ENCODE measurements at places on chromosomes 7 and 10.

DNA sequence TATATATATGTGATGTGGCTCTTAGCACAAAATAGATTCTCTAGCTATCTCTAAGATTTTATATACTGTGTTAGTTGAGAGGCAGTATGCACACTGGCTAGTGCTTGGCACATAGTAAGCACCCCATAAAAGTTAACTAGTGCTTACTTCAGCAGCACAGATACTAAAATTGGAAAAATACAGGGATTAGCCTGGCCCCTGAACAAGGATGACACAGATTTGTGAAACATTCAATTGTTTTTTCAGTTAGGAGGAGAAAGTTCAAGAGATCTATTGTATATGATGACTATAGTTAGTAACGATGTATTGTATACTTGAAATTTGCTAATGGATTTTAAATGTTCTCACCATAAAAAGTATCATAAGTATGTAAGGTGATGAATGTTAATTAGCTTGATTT is 78.3 kb upstream of the LRRC17 start:
- DNase-seq, result no peak

DNA sequence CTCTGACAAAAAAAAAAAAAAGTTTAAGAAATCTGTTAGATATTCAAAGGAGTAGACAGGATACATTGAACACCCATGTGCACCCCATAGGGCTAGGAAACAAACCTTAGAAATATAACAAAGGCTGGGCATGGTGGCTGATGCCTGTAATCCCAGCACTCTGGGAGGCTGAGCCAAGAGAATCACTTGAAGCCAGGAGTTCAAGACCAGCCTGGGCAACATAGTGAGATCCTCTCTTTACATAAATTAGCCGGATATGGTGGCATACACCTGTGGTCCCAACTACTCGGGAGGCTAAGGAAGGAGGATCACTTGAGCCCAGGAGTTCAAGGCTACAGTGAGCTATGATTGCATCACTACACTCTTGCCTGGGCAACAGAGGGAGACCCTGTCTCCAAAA is 15.3 kb downstream of the CLIP2 start:
- DNase-seq, result no peak

DNA sequence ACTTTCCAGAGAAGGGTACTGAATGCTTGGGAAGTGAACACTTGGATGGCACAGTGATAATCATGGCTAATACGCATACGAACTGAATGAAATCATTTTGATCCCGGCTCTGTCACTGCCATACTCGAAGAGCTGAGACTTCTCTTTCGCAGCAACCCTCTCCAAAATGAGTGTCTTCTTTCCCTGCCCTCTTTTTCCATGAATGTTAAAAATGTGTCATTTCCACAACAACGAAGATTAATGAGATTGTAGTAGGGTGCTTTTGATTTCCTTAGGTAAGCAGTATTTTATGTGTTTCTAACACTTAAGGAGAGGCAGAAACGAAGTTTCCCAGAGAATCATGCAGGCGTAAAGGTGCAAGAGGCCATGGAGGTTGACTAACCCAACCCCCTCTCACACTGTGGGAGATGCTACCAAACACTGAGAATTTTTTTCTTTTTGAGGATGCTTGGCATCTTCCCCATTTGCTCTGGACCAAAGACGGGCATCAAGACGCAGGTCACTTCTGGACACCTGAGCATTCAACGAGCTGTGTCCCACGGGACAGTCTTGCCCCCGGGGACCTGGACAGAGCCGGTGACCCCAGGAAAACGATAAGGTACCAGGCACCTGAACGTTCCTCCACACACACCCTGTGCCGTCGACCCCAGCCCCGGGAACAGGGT is 823 bp downstream of the COPG2 start:
- DNase-seq, result no peak

DNA sequence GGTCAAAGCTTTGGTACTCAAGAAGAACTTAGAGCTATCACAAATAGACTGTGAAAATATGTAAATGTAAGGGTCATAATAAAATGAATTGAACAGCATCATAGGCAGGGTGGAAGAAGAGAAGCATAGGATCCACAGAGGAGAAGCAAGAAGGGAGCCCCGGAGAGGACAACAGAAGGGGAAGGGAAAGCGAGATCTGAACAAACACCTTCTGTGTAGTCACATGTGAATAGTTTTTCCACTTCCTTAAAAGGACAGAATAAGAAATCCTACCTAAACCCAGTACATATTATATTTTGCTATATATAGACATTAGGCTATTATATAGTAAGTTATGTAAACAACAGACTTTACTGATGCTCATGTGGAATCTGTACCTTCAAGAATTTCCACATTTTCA is 160.2 kb downstream of the DKK1 start:
- no peak for DNase-seq

DNA sequence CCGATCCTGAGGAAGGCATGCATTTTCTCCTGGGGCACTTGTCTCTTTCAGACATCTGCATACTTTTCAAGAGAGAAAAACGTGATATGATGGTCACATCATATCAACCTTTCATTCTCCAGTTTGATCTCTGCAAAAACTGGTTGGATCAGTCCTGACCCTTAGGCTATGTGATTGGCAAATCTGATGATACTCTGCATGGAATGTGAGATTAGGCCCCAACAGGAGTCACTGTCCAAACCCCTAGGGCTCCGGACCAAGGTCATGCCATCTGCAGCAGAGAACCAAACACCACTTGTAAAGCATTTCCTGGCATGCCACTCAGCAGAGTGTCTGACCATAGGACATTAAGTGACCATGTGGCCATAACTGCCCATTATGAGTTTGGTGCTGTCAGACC is 8.6 kb downstream of the GCK start:
- DNase-seq, result no peak

GRCh38 chr10:2111965-2112364 is 374.6 kb upstream of the ADARB2 start:
- DNase-seq, result no peak

GRCh38 chr7:133126422-133126821 is 44.5 kb upstream of the CHCHD3 start:
- DNase-seq, result no peak

- DNase-seq, result no peak
These were observed 21.0 kb downstream of the ZCWPW1 start for GRCh38 chr7:100407285-100408180.

GRCh38 chr7:28984217-28984616 is 26.1 kb upstream of the TRIL start:
- no peak for DNase-seq

DNA sequence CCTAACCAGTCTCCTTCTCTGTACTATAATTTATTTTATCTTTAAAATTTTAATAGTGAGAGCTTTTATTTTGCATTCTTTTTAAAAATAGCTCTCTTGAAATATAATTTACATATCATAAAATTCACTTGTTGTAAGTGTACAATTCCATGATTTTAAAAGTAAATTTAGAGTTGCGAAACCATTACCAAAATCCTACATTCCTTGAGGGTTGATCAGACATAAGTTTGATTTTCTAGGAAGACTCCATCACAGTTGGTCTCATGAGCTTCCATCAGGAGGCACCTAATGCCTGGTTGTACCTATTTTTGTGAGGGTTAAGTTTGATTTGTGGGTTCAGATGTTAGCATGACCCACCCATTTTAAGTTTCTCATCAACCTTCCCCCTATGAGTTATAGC is 108.1 kb downstream of the BMPER start:
- no peak for DNase-seq

DNA sequence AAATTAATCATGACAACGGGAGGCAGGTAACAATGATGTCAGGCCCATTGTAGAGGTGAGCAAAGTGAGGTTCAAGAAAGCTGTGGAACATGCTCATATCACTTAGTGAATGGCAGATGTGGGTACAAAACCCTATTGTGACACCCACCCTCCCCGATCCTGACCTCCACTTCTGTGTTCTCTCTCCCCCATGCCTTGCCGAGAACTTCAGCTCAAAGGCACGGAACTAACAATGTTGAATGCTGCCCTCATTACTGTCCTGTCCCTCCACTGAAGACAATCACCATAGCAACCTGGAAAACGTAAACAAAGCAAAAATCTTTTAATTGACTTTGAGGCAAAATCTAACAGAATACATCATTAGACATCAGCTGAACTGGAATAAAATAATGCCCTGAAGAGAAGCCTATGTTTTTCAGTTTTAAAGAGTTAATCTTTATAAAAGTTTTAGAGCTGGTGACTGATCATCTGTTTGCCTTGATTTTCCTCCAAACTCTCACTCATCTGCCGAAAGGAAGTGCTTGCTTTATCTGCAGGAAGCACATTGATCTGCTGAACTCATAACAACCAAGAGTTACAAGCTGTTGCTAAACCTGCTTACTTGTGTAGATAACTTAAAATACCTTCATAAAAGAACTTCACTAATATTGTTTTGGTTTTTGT is 133.6 kb downstream of the CUBN start:
- no peak for DNase-seq

DNA sequence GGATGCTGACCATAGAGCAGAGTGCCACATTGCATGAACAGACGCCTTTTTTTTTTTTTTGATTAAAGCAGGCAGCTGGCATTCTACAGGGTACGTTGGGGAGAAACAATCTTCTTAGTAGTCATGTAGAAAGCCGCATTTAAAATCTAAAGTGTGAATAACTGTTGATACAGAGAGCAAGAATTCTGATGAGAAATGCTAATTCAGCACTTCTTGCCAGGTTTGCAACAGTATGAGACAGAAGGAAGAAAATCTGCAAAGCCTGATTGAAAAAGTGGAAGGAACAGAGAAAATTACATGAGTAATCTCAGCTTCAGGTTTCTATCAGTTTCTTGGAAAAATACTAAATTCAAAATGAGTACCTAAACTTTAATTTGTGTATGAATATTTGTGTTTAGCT is 232.7 kb upstream of the CHRM2 start:
- no peak for DNase-seq

DNA sequence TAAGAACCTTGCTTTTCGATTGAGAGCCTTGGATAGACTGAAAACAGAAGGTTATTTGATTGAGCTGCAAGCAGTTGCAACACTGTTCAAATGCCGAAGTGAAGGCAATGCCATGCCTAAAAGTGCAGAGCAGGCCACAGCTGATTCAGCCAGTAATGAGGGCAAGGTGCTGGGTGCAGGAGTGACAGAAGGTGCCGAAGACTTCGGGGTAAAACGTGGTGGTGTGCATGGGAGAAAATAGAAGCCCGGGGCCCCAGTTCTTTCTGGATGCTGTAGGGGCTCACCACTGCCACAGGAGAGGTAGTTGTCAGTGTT is 43.6 kb upstream of the GATAD1 start:
- no peak for DNase-seq

- DNase-seq, result no peak
These were observed 242.1 kb upstream of the PPP1R3A start for GRCh38 chr7:114160925-114161324.

DNA sequence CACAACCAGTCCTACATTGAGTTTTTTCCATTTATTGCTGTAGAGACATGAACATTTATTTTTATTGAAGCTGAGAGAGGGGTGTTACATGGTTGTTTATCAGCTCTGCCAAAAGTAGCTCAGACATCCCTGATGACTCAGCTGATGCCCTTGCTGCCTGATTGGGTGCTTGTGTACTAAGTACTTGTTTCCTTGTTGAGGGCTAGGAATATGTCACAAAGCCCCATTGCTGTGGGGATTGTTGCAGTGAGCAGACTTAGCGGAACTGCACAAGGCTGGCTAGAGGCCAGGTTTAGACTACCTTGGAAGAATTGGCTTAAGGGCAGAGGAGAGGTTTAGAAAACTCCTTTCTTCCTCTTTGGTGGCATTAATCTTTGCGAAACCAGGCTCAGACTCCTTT is 110.6 kb downstream of the AUTS2 start:
- no peak for DNase-seq

DNA sequence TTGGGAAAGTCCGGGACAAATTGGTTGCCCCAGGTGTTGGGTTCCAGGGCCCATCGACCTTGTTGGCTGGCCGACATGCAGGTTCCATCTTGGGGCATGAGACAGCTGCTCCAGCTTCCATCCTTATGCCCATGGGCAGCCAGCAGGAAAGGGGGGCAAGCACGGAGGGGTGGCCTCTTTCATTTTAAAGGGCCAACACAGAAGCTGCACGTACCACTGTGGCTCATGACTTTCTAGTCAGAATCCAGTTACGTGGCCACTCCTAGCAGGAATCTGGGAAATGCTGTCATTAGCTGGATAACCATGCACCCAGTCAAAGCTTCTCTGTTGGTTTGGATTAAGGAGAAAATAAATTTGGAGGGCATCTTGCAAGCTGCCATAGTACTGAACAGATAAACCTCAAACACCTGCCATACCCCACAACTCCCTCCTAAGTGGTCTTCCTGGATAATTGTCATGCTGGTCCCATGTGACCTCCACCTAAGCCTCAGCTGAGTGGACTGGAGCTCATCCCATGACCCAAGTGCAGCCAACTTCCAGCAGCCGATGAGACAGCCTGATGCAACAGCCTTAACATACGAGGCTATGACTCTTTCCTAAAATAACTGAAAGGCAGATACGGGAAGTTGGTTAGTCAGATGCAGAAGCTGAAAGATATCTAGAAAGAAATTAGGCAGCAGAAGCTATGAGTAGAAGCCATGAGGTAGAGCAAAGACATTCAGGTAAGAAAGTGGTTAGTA is 21.4 kb upstream of the GSDME start:
- no peak for DNase-seq

- no peak for DNase-seq
These were observed 147.3 kb downstream of the ZMYND11 start for GRCh38 chr10:282294-283139.

DNA sequence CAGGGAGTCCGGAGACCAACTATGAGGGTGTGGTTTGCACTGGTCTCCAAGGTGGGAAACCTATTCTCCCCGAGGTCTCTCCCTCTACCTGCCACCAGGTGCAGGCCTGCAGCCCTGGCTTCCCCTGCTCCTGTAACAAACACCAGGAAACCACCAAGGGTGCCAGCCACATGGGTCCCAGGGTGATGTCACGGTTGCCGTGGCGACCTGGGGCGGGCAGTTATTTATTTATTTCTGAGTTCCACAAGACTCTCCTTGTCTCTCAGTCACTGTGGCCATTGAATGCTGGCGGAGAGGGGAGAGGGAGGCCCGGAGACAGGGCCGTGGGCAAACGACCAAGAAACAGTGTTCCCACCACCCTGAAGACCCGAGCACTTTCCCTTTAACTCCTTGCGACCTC is 27.0 kb downstream of the MMD2 start:
- no peak for DNase-seq

GRCh38 chr7:13933091-13933490 is 56.4 kb downstream of the ETV1 start:
- no peak for DNase-seq
